ENCODE measurements at places on chromosomes 7 and 10.

DNA sequence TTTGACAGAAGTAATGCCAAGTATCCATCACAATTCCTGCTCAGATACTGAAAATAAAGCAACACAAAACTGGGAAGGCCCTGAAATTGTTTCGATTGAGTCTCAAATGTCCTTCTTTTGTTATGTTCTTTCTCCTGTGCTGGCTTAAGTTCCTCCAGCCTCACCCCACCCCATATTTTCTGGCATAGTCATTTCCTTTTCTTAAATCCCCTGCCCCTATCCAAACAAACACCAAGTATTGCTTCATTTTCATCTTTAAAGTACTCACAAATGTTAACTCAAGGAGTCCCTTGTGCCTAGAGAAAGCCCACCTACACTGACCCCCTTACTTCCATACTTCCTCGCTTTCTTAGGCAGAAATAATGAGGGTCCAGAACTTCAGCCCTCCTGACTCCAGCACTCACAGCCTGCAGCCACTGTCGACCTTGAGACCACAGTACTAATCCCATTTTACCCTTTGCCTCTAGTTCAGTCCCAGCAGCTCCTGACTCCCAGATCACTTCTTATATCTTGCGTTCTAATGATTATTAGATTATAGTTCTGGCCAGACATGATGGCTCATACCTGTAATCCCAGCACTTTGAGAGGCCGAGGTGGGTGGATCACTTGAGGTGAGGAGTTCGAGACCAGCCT lies 73.2 kb upstream of the ST8SIA6 start:
- peak; percentile 34 for DNase-seq

- DNase-seq = no peak
Measured at GRCh38 chr10:396535-397220, 261.4 kb downstream of the ZMYND11 start.

GRCh38 chr10:17188644-17189172 lies 12.8 kb downstream of the TRDMT1 start:
- DNase-seq = no peak

DNA sequence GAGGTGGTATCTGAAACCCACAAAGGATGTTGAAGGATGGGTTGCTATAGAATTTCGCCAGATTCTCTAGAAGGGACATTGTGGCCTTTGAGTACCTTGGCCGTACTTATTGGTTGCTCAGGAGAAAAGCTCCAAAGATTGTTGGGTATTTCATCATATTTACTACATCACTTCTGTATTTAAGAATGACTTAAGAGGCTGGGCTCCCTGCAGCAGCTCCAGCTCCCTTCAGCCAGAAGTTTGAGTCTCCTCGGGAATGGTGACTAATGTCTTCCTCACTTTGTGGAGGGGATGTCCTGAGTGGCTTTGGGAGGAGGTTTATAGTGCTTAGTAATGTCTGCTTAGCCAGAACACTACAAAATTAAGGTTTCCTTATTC lies 18.1 kb downstream of the MINDY4 start:
- DNase-seq = no peak

GRCh38 chr7:52586704-52587103 lies 448.7 kb upstream of the POM121L12 start:
- no peak for DNase-seq

- DNase-seq = no peak
Measured at GRCh38 chr10:132679217-132679595, 106.7 kb downstream of the NKX6-2 start.

DNA sequence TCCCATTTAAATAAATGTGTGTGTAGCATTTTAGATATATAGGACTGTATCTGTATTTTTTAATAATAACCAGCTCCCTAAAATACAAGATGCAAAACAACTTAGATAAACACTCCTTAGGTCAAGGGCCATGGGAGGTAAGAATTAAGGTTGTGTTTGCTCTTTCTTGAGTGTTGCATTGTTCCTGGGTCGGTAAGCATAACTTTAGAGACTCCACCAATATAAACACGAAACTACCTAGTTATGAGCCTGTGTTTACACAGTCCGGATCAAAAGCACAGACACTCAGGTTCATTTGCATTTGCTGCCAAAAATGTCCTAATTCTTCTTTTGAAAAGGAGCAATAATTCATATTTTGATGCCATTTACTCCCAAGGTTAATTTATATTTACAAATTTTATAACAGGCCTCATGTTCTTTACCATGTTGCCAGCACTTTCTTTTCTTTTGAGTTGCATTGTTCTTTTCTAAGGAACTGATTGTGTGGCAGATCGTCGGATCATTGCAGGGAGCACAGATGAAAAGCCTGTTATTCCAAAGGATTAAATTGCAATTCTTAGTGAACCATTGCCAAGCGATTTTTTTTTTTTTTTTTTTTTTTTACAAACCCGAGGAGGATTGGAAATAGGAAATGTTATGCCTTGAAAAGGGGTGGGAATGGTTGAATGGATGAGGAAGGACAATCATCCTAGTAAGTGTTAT lies 45.8 kb upstream of the GLCCI1 start:
- no peak for DNase-seq

GRCh38 chr7:12684733-12685132 lies 2.7 kb upstream of the ARL4A start:
- no peak for DNase-seq

- no peak for DNase-seq
Measured at GRCh38 chr7:127678947-127679346, 27.0 kb downstream of the SND1 start.

GRCh38 chr7:30329716-30330115 lies 45.3 kb downstream of the ZNRF2 start:
- DNase-seq = no peak

DNA sequence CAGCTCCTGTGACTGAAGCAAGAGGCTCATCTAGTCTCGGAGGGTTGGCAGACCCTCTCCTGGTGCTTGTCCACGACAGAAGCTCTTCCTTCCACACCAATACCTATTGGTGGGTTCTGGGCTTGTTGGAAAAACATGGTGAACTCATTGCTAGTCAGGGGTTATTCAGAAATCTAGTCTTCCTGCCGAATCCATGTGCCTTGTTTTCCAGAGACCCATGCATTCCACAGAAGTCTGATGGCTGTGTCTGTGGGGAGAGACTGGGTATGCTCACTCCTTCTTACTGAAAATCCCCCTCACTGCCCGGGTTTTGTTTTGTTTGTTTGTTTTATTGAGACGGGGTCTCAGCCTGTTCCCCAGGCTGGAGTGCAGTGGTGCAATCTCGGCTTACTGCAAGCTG lies 138.3 kb downstream of the DNAJB6 start:
- no peak for DNase-seq

DNA sequence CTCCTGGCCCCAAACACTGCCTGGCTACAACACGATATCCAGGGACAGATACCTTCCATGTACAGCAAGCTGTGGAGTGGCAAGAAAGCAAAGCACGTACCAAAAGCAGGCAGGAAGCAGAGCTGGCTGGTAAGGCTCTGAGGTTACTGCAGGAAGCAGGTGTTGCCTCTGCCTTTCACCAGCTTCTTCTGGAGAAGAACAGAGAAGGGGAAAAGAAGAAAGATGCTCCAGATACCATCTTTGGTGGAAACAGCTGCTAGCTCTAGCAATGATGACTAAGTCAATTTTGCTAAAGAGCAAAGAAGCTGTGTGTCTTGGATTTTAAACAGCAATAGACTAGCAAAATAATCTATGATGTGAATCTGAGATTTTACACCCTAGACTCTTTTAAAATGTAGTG lies 34.9 kb upstream of the PRSS1 start:
- DNase-seq = no peak

DNA sequence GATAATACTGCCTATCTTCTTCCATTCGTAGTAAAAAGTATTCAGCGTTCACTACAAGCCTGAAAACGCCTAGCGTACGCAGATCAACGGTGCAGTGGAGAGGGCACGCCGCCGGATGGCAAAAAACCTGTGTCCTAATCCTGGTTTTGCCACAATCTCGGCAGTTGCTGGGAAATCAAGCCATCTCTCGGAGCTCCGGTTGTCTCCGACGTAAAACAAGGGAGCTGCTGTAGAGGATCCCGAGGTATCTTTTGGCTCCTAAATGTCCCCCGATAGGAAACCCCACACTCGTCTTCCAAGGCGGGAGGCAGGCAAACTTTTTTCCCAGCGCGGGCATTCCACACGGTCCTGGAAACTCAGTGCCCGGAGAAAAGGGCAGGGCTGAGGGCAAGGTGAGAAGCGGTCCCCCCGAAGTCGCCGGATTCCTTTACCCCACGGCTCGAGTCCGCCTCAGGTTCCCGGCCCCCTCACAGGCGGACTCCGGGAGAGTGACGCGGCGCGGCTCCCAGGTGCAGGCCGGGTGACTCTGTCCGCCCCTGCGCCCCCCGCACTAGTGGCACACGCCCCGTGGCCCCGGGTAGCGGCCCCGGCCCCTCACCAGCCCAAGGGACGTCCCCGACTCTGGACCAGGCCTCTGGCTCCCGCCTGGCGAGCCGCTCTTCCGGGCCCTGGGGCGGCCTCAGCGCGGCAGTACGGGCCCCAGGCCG lies 649 bp downstream of the IDE start:
- DNase-seq = no peak

GRCh38 chr10:31274310-31274709 lies 44.7 kb upstream of the ZEB1 start:
- no peak for DNase-seq

DNA sequence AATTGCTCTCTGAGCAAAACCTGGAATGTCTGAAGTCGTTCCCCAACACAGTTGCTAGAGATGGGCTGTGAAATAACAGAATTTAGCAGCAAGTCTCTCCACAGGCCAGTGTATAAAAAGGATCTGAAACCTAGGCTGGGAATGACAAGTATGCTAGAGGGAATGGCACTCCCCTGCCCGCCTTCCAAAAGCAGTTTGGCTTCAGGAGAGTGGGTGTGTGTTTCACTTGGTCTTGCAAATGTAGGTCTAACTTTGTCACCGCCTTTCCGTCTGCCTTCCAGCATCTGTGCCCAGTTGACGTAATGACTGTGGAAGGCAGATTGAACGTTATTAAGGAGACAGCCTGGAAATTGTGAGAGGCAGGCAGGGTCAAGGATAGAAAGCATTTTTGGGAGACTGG lies 18.0 kb upstream of the MTURN start:
- DNase-seq = no peak
